Caudate nucleus (tissue), 63 donors: ENCODE measurements at places on chromosomes 5 and 9.

- no peak for DNase-seq
Observed at GRCh38 chr5:68592351-68592750, 376.8 kb downstream of the PIK3R1 start.

DNA sequence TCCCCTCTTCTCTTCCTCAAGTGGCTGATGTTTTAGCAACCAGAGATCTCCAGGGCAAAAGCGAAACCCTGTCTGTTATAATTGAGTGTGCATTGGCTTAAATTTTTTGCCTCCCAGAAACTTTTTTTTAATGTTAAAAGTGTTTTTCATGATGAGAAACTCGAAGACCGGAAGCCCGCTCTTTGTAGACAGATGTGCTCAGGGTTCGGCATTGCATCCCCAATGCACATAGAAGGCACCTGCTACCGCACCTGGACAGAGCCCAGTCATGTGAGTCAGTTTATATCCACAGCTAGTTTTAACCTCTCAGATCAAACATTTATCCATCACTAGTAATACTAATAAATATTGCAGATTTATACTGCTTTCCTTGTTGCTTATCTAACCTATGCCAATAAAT is 19.5 kb upstream of the NADK2 start:
- DNase-seq = no peak

- DNase-seq = no peak
Observed at GRCh38 chr5:158988987-158989730, 110.6 kb downstream of the EBF1 start.

DNA sequence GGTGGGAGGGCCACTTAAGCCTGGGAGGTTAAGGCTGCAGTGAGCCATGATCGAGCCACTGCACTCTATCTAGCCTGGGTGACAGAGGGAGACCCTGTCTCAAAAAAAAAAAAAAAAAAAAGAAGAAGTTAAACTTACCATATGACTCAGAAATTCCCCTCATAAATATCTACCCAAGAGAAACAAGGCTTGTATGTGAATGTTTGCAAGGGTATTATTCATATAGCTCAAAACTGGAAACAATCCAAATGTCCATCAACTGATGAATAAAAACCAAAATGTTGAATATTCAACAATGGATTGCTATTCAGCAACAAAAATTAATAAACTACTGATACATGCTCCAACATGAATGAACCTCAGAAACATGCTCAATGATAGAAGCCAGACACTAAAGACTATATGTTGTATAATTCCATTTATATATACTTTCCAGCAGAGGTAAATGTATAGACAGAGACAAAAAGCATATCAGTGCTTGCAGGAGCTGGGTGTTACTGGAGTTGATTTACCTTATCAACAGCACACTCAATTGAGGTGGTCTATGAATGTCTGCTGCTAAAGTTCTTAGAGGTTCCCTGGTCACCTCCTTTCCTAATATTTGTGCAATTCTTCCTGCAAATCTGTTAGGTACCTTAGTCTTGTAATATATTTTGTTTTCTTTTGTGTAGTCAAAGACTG is 5.3 kb upstream of the SREK1 start:
- DNase-seq = no peak

DNA sequence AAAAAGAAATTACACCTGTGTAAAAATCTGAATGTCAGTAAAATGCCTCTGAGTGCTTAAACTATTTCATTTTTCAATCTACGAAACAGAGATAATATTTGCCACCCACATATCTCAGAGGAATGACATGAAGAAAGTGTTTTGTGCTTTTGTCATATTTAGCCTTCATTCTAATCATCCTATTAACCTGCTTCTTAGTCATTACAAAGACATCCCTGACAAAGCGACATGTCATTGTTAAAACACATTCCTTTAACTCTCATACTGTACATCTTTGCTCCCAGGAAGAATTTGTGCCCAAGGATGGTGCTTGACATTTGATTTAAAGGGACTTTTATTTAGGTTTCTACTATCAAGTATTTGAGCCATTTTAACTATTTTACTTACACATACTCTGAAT is 275.9 kb downstream of the DMRTA1 start:
- no peak for DNase-seq

DNA sequence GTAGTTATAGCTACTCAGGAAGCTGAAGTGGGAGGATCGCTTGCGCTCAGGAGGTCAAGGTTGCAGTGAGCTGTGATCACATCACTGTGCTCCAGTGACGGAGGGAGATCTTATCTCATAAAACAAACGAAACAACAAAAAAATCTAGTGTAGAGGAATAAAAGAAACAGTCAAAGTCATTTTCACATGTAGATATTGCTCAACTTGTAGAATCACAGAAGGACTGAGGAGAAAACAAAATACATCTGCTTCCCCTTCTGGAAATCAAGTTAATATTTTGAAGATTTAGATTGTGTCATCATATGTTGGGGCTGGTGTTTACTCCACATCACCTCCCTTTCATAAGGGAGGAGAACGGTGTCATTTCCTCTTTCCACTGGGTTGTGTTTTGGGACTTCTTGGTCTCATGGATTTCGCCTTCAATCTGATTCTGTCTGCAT is 8.2 kb upstream of the SLC46A2 start:
- no peak for DNase-seq

DNA sequence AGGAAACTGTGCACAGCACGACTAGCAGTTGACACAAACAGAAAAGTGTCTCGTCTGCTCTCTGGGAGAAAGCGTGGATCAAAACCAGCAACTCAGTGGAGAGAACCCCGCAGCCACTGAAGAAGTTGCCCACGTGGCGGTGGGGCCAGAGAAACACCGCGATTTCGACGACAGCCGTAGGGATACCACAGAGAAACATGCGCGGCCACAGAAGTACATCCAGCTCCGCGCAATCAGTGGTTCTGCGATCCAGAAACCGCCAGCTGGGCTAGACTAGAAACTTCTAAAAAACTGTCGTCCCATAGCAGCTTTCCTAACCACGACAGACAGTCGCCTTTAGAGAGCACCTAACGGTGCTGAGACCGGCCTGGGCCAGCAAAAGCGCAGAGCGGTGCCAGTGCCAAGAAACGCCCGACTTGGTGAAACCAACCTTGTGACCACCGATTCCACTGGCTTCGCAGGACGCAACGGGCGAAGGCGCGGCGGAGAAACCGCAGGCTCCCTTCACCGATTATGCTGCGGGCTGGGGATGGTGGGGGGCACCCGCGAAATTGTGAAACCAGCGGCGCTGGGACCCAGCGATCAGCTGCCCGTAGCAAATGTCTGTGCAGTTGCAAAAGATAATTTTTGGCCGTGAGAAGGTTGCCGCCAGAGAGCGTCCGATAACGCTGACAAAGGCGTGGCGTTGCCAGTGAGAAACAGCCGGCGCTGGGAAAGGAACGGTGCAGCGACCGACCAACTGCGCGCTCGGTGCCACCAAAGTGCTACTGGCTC is 2.7 kb upstream of the ANXA2R start:
- DNase-seq = peak; percentile 51

GRCh38 chr5:126633552-126633951 is 32.8 kb downstream of the PHAX start:
- DNase-seq = no peak

- DNase-seq = no peak
Observed at GRCh38 chr9:127290561-127291065, 26.0 kb downstream of the GARNL3 start.

DNA sequence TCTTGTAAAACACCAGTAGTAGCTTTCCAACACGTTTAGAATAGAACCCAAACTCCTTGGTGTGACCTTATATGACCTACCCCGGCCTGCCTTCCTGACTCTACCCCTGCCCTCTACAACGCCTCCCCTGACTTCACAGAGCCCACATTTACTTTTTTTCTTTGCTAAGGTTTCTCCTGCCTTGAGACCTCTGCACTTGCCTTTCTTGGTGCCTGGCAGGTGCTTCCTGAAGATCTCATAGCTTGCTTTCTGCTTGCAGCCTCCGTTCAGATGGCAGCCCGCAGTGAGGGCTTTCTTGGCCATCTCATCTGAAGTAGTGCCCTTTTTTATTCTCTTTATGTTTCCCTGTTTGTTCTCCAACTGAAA is 24.3 kb downstream of the NUP214 start:
- no peak for DNase-seq

DNA sequence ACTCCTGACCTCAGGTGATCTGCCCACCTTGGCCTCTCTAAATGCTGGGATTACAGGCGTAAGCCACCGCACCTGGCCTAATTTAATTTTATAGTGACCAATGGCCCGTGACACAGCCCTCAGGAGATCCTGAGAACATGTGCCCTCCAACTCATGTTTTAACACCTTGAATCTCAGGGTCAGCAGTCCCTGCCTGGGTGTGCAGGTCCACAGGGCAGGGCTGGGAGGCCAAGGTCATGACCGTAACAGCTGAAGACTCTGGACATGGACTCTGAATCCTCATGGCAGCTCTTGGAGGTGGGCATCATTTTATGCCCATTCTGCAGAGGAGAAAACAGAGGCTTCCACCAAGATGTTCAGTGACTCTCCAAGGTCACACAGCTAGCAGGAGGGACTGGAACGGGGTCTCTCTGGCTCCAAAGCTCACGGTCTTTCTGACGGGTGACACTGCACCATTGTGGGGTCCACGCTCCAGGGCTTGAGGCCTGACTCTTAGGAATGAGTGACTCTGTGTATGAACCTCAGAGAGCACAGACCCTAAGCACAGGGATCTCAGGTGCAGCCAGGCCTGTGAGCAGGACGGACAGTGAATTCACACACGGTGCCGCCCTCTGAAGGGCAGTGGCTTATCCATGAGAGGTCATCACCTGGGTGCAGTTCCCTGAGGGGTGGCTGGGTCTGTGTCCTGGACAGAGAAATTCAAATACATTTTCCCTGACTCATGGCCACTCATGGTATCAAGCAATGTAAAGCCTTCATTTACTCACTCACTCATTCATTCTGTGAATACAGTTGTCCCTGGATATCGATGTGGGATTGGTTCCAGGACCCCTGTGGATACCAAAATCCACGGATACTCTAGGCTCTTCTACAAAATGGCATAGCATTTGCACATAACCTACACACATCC is 32.8 kb upstream of the LAMC3 start:
- no peak for DNase-seq

DNA sequence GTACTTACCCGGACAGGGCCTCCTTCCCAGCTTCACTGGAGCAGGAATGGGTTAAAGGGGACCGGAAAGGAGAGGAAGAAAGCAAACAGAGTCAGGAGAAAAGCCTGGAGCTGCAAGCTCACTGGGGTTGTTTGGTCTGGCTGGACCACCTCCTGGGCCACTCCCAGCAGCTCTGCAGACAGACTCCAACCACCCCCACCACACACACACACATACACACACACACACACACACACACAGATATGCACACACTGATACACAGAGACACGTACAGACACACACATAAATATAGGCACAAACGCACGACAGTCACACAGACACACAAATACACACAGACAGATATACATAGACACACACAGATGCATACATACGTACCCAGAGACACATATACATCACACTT is 34.9 kb upstream of the SYNPO start:
- DNase-seq = no peak

- DNase-seq = no peak
Observed at GRCh38 chr5:150133581-150134197, 22.0 kb downstream of the PDGFRB start.

DNA sequence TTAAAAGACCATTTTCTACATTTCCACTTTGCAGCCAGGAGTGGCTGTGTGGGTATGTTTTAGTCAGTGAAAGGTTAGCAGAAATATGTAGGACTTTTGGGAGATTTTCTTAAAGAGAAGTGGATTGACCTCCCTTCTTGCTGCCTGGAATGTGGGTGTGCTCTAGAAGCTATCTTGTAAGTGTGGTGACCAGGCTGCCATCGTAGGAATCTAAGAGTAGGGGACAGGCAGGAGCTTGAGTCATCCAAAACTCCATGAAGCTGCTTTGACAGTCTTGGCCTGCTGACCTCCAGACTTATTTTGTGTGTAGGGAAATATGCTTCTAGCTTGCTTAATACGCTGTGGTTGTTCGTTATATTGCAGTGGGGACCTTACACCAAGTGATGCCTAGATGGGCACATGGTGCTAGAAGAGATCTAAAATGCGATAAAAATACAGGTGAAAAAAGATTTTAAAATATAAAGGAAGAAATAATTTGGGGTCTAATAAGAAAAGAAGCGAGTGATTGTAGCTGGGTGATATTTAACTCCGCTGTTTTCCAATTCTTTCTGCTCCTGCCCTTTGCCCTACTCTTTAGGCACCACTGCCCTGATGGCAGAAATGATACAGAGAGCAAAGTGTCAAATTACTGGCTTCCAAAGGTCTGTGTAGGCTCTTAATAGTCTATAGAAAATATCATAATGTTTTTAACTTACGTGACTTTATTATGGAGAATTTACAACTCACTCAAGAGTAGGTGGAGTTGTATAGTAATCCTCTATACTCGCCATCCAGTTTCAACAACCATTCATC is 298.2 kb upstream of the ZNF608 start:
- no peak for DNase-seq

DNA sequence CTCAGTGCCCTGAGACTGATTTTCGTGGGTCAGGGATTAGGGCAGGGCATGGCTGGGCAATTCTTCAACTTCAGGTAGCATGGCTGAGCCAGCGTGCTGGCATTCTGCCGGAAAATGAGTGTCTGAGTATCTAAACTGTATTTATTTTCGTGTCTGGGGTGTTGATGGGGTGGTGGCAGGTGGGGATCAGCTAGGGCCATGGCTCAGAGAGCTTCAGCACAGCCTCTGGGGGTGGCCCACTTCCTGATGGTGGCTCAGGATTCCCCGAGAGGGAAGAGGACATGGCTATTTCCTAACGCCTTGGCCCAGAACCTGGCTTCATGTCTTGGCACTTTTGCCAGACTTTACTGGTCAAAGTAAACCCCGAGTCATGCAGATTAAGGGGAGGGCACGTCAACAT is 260.5 kb downstream of the GADD45G start:
- no peak for DNase-seq

DNA sequence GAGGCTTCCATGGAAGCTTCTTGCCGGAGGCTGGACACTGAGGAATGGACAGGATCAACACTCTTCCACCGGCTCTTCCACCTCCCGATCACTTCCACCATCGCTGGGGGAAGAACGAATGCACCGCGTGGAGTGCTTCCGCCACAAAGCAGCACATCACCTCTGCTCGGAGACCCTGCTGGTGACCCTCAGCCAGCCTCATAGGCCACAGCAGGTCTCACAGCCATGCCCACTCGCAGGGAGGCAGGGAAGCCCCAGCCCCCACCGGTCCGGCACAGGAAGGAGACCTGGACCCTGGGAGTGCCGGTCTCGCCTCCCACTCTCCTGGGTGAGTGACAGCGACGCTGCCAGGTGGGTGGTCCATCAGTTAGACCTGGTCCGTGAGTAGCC is 4.7 kb downstream of the MRPL36 start:
- DNase-seq = no peak

- DNase-seq = peak; percentile 75
Observed at GRCh38 chr5:56814963-56815657, at the start of gene MAP3K1. Gene MAP3K1, plus strand, starts transcription at chr5:56815549. Its CDS starts 25 bp downstream, at chr5:56815574.

DNA sequence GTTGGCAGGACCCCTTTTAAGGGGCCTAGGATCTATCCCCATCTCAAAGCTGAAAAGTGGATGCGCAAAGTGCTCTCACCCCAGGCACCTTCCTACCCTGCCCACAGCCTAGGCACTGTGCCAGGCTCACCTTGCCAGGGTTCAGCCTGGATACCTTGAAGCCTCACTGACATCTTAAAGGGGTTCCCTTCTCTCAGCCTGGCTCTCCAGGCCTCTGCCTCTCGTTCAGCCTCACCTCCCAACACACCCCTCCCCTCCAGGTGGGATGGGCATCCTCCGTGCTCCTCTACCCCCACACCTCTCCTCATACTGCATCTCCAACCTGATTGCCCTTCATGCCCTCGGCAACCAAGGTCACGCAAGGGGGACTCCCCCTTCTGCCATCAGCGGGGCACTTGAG is 25.5 kb downstream of the TNIP1 start:
- no peak for DNase-seq
